ENCODE measurements at places on chromosomes 6 and 20. TPM values are rescaled to one million over a fixed set of nuclear protein-coding genes. Genes with fewer than 3 reads are reported as not detected.

Gene CFAP206
- total RNA-seq: 0.39 TPM

Gene GPR63
- total RNA-seq: 0.64 TPM

Gene RBBP8NL
- not detected for total RNA-seq

Gene SCRT2
- total RNA-seq: not detected

Gene PDYN
- not detected for total RNA-seq

Gene LRFN2
- not detected for total RNA-seq

Gene TTI1
- total RNA-seq: 17.6 TPM

Gene TPD52L1
- 5.2 TPM for total RNA-seq

All from epithelial cell of alveolus of lung (primary cell).